ENCODE measurements at places on chromosomes 7 and 10.

GRCh38 chr10:61108915-61109314, 164.9 kb upstream of the RHOBTB1 start:
- no peak for DNase-seq

- DNase-seq: no peak
Observed at GRCh38 chr7:158284617-158285382, 302.8 kb downstream of the PTPRN2 start.

GRCh38 chr10:113199459-113199858, 249.4 kb downstream of the TCF7L2 start:
- peak; percentile 10 for DNase-seq

DNA sequence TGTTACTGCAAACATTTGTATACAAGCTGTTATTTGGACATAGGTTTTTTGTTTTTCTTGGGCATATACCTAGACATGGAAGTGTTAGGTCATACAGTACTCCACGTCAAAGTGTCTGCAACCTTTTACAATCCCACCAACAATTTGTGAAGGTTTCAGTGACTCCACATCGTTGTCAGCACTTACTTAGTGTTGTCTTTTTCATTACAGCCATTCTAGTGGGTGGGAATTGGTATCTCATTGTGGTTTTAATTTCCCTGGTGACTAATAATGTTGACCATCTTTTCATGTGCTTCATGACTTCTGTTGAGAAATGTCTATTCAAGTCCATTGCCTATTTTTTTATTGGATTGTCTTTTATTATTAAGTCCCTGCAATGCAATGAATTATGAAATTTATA, 95.0 kb downstream of the UBE3C start:
- peak; percentile 49 for DNase-seq

DNA sequence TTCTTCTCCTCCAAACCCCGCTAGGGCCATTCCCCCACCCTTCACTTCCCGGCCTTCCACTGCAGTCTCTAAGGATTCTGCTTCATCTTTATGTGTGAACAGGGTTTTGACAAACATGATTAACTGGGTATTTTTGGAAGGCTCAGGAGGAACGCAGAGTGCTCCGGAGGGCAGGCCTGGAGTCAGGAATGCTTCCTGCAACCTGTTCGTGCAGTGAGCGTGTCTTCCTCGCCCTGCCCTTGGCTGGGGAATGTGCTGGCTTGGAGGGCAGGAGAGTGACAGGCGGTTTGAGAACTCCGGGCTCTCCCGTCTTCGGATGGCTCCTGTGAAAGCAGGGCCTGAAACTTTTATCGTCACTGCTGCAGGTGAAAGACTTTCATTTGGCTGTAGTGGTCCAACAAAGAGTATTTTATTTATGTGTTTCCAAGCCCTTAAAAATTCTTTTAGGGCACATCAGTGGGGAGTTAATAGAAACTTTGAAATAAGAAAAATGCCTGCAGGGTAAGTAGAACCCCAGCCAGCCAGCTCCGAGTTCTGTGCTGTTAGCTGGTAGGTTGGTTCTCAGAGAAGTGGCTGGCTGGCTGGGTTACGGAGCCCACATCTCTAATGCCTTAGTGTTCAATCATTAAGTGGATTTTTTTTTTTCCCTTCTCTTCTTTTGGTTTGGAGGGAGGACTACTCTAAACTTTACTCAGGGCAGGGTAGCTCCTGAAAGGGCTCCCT, 51.0 kb downstream of the TCF7L2 start:
- DNase-seq: no peak

DNA sequence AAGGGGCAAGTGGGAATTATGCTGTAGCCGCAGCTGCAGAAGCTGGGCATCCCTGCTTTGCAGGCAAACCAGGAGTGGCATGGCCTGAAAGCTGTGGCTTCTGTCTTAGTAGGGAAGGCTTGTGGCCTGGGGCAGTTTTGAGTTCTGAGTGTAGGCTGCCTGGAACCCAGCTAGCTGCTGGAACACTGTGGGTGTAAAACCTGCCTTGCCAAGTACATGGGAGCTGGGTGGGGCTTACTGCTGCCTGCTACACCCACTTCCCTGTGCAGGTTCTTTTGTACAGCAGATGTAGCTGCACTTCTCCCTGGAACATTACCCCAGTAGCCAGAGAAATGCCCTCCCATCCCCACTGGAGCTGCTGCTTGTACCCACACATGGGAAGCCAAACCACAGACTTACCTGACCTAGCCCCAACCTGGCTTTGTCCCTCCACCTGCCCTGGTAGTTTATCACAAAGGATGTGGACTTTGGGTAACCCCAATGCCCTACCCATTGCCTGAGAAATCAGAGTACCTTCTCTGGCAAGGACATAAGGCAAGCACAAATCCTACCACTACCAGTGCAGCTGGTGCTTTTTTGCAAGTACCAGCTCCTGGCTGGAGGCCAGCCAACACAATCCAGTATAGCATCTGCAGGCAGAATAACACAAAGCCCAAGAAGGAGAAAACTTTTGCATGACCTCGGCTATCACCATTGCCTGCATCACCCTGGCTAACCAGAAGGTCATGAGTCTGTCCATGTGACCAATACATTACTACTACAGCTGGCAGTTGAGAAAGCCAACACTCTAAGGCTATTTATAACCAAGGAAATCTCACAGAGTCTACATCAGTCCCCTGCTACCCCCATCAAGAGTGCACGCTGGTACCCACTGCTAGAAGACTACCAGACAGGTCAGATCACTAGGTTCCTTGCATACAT, 26.5 kb upstream of the PPP1R3A start:
- no peak for DNase-seq

- DNase-seq: no peak
Observed at GRCh38 chr7:16399916-16400892, 21.1 kb downstream of the CRPPA start.

GRCh38 chr7:114875186-114875585, 46.7 kb upstream of the MDFIC start:
- DNase-seq: no peak

DNA sequence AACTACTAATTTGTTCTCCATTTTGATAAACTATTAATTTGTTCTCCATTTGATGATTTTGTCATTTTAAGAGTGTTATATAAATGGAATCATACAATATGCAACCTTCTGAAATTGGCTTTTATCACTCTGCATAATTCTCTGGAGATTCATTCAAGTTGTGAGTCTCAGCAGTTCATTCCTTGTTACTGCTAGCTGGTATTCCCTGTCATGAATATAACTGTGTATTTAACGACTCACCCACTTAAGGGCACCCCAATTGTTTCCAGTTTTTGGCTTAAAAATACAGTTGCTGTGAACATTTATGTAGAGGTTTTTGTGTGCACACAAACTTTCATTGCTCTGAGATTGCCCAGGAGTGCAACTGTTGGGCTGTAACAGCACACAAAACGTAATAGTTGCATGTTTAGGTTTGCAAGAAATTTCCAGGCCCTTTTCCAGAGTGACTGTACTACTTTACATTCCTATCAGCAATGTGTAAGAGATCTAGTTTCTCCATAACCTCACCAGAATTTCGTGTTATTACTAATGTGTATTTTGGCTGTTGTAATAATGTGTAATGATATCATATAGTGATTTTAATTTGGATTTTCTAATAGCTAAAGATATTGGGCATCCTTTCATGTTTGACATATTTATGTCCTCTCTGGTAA, 153.2 kb upstream of the ADCY1 start:
- DNase-seq: peak; percentile 69

GRCh38 chr10:132446661-132447445, 49.9 kb downstream of the PWWP2B start:
- DNase-seq: no peak

DNA sequence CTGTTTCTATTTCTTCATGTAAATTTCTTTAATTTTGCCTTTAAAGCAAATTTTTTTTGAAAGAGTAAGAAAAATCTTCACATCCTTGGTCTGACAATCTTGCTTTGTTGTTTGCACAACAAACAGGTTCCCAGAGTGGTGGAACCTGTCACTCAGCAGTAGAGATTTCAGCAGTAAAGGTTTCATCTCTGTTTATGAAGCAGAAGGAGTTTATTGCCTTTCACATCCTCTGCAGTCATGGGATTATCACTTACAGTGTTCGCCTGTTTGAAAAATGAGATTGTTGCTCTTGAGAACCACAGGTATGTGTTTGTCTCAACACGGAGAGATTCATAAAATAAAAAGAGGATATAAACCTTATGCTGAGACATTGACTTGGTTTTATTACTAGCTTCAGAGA, 342.6 kb downstream of the IPMK start:
- DNase-seq: no peak

GRCh38 chr7:124412531-124412930, 353.1 kb downstream of the GPR37 start:
- no peak for DNase-seq

- DNase-seq: no peak
Observed at GRCh38 chr10:110498982-110499795, 1.5 kb downstream of the DUSP5 start.

DNA sequence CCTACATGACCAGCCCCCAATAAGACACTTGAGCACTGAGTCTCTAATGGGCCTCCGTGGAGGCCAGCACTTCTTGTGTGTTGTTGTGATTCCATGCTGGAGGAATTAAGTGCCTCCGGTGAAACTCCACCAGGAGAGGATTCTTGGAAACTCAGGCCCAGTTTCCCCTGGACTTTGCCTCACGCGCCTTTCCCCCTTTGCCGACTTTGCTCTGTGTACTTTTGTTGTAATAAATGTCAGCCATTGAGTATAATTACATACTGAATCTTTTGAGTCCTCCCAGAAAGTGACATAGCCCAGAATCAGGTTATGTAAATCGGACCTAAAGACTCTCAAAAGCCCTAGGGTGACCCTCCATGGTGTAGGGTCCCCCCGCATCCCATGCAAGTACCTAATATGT, 82.4 kb downstream of the DLG5 start:
- DNase-seq: no peak

GRCh38 chr7:84138411-84138810, 56.2 kb downstream of the SEMA3A start:
- no peak for DNase-seq
